ENCODE measurements at places on chromosomes 1 and 21.

GRCh38 chr1:230210981-230211336, 143.9 kb downstream of the GALNT2 start:
- no peak for DNase-seq

DNA sequence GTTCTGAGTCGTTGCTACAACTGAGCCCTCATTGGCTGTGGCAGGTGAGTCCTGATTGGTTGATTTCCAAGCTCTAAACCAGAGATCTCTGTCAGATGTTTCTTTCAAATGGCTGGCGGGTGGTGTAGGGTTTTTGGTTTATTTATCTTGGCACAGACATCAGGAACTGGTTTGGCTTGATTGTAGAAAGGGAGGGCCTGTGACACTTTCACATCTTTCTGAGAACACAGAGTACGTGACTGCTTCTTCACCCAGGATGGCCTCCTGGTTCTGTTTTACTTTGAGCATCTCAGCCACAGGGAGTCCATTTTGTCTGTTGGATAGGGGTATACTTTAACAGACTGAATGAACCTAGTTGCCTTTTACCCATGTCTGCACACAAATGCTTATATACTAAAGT, 89.4 kb upstream of the GPR52 start:
- DNase-seq, result no peak

DNA sequence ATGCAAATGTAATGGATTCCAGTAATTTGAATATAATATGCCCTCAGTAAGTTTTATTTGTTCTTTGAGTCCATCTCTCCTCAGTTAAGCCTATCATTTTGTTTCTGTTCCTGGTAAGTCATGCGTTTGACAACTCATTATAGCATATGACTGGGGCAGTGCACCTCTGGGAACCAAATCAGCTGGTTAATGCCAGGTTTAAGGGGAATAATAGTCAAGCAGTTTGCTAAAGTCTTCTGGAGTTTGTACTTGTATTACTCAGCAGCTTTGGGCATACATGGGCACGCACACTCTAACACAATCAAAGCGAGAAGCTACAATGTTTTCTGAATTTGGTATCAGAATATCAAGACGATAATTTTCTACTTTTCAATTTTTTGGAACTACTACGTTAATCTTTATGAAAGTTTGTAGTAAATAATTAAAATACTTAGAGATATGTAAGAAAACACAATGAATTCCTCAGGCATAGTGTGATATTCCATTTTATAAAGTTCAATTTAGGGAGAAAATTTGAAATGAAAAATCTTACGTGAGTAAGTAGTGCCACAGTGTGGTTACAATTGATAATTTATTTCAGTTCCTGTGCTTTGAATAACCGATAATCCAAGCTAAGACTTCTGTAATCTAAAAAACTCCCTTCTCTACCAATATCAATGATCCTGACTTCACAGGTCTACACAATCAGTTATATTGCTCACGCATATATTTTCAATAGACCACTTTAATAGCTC, 43.8 kb upstream of the KCTD3 start:
- DNase-seq, result no peak

GRCh38 chr1:186577216-186577615, 103.0 kb downstream of the PTGS2 start:
- DNase-seq, result no peak

DNA sequence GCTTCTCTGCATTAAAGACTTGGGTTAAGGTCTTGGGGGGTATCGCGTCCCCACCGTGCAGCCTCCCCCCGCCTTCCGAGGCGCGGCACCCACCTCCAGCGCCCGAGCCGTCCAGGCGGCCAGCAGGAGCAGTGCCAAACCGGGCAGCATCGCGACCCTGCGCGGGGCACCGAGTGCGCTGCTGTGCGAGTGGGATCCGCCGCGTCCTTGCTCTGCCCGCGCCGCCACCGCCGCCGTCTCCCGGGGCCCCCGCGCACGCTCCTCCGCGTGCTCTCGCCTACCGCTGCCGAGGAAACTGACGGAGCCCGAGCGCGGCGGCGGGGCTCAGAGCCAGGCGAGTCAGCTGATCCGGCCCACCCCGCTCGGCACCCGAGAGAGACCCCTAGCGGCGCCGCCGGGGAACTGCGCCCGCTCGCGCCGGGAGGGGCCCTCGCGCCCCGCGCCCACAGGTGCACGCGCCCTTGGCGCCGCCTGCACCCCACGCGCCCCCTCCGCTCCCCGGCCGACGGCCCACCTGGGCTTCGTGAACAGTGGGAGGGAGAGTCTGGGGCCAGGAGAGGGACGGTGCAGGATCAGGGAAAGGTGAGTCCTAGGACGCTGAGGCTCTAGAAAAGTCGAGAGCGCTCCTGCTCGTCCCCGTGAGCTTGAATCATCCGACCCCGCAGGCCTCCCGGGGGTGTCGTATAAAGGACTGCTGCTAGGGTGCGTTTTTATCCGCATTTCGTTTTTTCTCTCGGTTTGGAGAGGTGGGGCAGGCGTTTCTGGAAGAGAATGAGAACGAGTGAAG, at the start of gene APP:
Gene APP, minus strand, starts transcription at position 300 of the 787 bp plus-strand sequence. Its CDS starts 150 bp downstream, at position 150.
- DNase-seq, result peak; percentile 75

- no peak for DNase-seq
Measured at GRCh38 chr1:24319312-24319863, at the start of gene GRHL3. TSS of gene GRHL3 (plus strand) at chr1:24319357. CDS start at chr1:24319552, 195 bp downstream.

DNA sequence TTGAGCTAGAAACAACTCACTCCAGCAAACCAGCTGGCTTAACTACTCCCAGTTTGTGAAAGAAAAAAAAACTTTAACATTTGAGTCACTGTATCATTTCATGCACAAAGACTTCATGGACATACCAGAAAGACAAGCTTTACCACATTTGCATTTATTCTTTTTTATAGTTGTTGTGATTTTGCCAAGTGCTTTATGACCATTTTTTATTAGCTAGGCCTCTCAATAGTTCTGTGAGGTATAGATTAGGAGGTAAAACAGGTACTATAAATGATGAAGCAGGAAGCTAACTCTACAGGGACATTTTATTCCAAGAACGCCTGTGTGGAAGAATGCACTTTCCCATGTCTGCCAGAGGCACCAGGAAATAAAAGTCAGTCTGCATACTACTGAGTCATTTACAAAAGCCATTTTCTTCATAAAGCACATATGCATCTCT, 8.2 kb upstream of the DENND1B start:
- no peak for DNase-seq

DNA sequence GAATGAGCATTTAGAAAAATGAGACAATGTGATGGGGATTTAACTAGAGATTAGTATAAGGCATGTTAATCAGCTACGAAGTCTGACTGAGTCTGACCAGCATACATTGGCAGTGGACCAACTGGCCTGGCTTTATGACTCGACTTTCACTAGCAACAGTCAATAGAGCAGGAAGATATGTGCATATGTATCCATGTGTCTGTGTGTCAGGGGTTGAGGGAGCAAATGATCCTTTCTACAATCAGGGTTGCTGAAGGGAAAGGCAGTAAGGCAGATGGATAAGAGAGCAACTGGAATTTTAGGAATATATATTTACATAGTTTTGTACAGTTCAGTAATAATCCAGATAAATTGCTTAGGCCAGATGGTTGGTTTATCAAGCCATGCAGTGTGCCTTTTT, 645.6 kb downstream of the PLA2G4A start:
- no peak for DNase-seq

DNA sequence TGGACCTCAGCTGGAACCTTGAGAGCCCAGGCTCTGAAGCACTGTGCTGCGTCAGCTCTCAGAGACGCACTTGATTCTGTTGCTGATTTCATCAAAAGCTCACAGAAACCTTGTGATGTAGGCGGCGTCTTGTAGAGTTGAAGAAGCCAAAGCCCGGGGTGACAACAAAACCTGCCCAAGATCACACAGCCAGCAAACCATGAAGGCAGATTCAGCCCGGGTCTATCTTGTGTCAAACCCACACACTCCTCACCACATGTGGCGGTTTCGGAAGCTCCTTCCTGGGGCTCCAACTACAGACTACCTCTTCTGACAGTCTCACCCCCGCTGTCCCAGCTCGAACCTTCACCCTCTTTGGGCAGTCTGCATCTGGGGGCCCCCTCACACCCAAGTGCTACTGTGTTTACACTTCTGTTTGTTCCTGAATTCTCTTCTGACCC, 50.4 kb downstream of the TENT5C start:
- DNase-seq, result no peak

- DNase-seq, result no peak
Measured at GRCh38 chr1:18764362-18764761, 95.1 kb downstream of the TAS1R2 start.

- DNase-seq, result no peak
Measured at GRCh38 chr1:24169286-24169685, 17.8 kb downstream of the IFNLR1 start.

- no peak for DNase-seq
Measured at GRCh38 chr21:28308516-28308915, 684.2 kb downstream of the LTN1 start.

DNA sequence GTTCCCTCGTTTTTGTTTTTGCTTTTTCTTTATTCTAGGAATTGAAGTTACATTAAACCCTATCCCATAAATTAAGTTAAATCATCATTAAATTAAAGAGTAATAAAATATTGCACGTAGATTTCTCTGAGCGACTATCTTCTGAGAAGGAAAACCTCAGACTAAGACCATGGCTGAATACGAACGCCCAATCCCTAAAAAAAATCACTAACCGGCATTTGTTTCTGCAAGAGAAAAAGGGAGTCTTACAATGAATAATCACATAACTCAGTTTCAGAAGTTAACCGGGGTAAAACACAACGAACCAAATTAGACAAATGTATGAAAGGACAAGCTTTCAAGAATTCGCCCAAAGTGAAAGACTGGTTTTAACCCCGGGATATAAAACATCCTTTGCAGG, 1.3 kb downstream of the PIK3R3 start:
- DNase-seq, result no peak

GRCh38 chr1:107105914-107106313, 34.9 kb upstream of the NTNG1 start:
- DNase-seq, result no peak

GRCh38 chr1:211127166-211127565, 6.8 kb downstream of the KCNH1 start:
- no peak for DNase-seq

GRCh38 chr1:39130325-39130724, 74.2 kb upstream of the MACF1 start:
- no peak for DNase-seq

- DNase-seq, result no peak
Measured at GRCh38 chr1:166066107-166066506, 100.7 kb downstream of the FAM78B start.

- no peak for DNase-seq
Measured at GRCh38 chr1:206979379-206980043, 9.3 kb upstream of the FCAMR start.

- DNase-seq, result no peak
Measured at GRCh38 chr1:89553157-89553556, 28.5 kb downstream of the LRRC8B start.

GRCh38 chr1:35884934-35885333, 1.9 kb downstream of the AGO1 start:
- DNase-seq, result no peak

DNA sequence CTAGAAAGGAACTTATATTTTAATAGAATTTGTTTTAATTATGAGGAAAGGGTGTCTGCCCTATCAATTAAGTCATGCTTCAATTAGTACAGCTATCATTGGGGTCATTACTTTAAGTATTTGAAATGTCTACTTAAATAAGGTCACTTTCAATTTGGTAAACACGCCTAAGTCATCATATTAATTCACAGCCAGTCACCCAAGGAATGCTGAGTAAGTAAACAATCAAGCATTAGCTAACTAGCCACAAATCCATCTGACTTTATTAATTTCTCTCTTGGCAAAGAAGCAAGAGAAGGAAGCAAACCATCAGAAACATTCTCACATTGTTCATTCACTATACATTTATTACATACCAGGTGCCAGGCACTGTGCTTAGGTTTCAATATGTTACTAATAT, 1.2 kb upstream of the LRRC52 start:
- no peak for DNase-seq

GRCh38 chr1:17636612-17637011, 97.1 kb downstream of the ARHGEF10L start:
- no peak for DNase-seq

DNA sequence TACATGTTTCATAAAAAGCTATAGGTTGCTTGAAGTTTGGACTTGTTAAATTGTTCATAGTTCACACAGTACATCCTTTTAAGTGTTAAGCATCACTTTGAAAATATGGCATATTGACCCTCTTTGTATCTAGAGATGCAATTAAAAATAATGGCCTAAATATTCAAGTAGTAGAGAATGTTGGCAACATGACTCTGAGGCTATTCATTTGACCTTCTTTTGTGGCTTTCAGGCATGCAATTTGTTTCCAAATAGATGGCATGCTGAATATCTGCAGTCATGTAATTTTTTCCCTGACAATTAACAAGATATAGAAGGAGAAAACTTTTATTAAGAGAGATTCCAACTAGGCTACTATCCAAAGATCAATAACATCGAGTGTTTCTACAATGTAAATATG, 230.5 kb upstream of the ZRANB2 start:
- DNase-seq, result no peak

DNA sequence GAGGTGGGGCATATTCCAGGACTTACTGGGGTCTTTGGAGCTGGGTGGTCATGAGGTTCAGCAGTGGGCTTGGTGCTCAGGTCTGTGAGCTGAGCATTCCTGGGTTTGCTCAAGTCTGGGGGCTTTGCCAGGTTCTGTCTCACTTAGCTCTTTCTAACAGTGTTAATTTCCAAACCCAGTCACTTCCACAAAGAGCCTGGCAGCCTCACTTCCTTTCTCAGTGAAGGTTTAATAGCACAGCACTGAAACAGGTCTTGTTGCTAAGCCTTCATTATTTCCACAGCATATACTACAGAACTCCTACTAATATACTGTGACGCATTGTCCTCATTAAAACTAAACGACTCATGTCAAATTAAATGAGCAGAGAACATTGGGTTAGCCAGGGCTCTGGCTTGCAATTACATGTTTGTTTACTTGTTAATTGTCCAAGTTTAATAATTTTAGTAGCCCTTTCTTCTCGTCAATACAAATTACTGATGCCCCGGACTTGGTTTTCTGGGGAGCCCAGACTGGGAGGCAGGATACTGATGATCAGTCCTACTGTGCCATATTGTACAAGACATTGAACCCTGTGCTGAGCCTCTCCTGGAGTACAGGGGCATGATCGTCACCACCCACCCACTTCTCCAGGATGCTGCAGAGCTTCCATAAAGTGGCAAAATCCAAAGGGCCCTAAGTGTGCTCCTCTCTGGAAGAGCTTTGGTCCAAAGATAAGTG, 170.7 kb downstream of the IER5 start:
- DNase-seq, result no peak

GRCh38 chr1:56644064-56644918, 823 bp upstream of the PRKAA2 start:
- no peak for DNase-seq

DNA sequence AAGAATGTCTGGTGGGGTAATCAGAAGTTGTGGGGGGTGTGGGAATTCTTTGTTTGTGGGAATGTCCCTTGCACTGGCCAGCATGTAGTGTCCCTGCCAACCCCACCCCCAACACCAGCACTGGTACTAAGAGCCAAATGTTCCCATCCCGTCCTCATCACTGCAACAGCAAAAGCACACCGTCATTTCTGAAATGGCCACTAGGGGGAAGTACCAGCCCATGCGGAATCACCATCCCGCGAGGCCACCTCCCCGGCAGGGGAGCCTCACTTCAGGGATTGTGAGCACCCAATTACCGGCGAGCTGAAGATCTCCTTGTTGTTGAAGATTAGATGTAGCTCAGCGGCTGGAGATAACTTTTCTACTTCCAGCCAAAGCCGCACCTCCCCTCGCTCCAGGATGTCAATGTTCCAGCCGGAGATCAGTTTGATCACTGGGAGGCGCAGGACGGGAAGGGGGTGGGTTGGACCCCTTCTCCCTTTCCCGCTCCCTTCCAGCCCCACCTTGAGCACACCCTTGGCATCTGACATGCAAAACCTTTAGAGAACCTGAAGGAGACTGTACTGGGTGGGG, 41.0 kb downstream of the MYOM3 start:
- peak; percentile 77 for DNase-seq
